ENCODE measurements at places on chromosomes 2 and 18.

DNA sequence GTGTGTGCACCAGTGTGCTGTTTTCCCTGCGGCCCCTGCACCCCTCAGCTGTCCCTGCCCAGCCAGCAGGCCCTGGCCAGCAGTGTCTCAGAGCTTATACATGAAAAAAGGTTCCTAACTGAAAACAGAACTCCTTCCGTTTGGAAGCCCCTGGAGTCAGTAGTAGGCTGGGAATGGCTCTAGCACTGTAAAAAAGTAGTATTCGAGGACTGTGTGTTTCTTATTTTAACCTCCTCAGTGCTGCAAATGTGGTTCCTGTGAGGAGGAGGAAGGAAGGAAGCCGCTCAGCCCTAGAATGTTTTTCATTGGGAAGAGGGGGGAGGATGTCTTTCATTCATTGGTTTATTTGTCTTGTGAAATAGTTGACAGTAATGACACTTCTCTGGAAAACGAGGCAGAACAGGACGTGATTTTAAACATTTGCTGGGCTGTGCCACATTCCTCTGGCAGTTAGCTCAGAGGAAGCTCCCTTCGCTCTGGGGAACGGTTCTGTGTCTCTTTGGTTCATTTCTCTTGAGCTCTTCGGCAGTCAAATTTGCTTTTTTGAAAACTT, 103.5 kb downstream of the SPTBN1 start:
- DNase-seq: peak; percentile 55

- DNase-seq: peak; percentile 84
Observed at GRCh38 chr2:20868377-20868776, 45.5 kb upstream of the LDAH start.

GRCh38 chr2:170571612-170572011, 143.5 kb upstream of the SP5 start:
- DNase-seq: no peak

GRCh38 chr2:187118331-187119099, 269.5 kb upstream of the ZSWIM2 start:
- no peak for DNase-seq

DNA sequence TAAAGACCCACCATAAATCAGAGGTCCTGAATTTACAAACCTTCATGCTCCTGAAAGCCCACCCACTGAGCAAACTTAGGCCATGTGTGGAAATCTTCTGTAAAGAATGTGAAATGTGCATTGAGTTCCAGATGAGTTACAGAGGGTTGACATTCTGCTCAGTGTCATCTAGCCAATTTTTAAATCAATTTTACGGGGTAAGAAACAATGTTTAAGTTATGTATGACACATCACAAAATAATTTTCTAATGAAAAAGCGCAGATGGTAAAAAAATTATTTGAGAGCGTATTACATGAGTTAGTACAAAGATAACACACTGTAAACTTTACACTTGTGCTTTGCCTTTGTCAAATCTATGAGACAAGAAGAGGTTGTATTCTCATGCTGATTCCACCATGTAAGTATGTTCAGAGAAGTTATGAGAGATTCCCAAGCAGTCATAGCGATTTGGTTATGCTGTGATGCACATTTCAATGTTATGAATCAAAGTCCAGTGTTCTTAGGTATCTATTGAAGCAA, 446.3 kb downstream of the ADCYAP1 start:
- no peak for DNase-seq

- no peak for DNase-seq
Observed at GRCh38 chr2:54289917-54290316, 33.9 kb upstream of the TSPYL6 start.
